Activated B cell treated with CpG ODN at 0.5 μM for 24 hours (primary cell): ENCODE measurements at places on chromosomes 3 and 15.

GRCh38 chr15:95457520-95457919, 873.0 kb upstream of the NR2F2 start:
- DNase-seq = no peak

- no peak for DNase-seq
These were observed 1278.0 kb upstream of the GBE1 start for GRCh38 chr3:83039422-83039821.

- DNase-seq = no peak
These were observed 39.5 kb downstream of the YEATS2 start for GRCh38 chr3:183737116-183737515.

- DNase-seq = no peak
These were observed 423.6 kb upstream of the ARL6 start for GRCh38 chr3:97340940-97341339.

DNA sequence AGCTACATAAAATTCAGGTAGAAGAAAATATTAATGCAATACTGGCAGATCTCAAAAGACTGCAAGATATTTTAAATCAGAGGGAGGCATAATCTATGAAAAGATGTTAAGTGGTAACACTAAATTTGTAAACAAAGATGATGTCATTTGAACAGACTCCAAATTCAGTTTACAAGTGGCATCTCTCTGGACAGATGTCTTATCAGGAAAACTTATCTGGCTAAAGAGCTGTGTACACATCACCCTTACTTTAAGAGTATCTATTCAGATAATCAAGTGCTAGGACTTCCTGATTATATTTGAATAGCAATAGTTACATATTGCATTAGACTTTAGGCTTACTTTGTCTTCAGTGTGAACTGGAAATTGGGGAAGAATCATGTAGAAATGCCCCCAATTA, 231.5 kb downstream of the WDR72 start:
- no peak for DNase-seq

- DNase-seq = no peak
These were observed 334.9 kb upstream of the NR2F2 start for GRCh38 chr15:95995375-95996168.

DNA sequence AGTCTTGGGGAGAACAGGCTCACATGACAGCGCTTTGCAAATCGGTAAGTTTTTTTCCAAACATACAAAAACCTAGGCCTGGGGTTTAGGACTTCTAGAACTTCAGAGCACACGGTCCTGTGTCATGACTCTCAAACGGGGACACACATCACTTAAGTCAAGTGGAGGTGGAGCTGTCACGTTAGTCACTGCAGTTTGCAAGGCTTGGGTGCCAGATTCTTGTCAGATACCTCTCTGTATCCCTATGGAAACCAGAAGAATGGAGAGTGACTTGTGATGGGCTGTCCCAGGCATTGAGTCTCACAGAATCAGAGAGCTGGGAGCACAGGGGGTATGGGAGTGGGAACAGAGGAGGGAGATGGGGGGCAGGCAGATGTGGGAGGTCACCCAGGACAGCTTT, 64.8 kb downstream of the DUT start:
- DNase-seq = no peak

DNA sequence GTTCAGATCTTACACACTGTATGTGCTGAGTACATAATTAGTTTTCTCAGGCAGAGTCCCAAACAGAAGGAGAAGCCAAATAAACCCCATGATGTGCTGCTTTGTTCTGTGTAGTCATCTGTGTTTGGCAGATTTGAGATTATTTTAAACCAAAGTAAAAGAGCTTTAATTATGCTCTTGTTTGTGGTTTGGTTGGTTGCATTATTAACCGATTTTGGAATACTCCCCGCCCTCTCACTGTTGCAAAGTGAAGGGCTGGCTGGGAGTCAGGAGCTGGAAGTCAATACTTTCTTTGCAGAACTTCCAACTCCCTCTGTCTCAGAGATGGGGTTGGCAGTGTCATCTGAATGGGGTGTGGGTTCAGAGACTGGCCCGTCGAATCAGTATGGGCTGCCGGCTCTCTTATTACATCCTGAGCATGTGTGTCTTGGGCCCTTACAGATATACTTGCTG, 34.4 kb downstream of the SLCO3A1 start:
- DNase-seq = no peak

DNA sequence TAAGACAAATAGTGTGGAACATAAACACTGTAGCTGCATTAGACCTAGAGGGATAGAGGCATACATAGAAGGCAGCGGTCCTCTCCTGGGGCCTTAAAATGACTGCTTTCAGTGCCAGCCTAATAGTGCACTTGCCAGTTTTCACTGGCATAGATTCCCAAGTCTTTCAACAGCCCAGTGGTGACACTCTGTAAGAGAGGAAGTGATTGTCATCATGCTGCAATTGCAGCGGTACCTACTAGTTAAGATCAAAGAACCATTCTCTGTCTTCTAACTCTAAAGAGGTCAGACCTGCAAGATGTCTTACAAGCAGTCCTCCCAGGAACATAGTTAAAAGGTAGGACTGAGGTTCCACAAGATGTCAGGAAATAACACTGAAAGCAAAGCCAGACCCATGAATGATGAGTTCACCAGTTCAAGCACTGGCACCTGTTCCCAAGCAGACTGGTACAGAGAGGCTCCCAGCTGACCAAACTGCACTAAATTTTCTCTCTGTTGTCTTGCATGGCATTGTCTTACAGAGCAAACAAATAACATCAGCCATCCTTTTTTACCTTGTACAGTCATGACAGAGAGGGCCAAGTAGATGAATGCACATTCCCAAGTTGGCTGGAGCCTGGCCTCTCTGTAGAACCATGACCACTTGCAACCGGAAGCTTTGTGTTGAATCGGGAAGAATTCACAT, 100.5 kb upstream of the SKOR1 start:
- no peak for DNase-seq

GRCh38 chr3:46927718-46928073, 48.8 kb downstream of the CCDC12 start:
- DNase-seq = no peak

- DNase-seq = no peak
These were observed 180.3 kb upstream of the UBE3A start for GRCh38 chr15:25619076-25619475.
